ENCODE measurements at places on chromosomes 4 and X.

DNA sequence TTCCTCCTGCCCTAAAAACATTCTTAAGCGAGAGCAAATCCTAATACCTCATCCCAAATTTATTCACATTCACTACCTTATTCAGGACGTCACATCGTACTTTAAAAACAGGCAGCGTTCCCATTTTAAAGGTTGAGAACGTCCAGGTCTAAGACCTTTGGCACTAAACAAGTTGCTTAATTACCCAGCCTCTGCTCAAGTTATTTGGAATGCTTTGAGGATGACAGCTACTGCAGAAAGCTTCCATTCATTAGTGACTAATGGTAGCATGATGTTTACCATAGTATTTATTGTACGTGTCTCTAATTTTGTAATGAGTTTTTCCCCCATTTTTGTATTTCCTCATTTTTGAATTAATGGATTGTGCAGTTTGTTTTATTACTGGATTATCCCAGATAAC, 1.5 kb downstream of the USP38 start:
- DNase-seq = no peak

GRCh38 chrX:108001218-108001814, 19.1 kb upstream of the TEX13B start:
- no peak for DNase-seq

DNA sequence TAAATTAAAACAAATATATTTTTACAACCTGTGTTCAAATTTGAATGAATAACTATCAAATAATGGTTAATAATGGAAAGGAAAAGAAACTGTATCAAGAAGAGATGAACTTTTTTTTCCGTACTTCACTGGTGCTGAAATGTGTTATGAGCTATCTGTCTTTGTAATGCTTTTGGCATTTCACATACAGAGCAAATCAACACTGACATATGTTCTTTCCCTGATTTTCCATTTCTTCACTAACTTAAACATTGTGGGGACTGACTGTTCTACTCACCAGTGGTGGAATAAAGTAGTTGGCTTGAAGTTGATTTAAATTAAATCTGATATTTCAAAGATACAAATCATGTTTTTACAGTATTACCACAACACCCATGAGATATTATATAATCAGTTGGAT, 304.0 kb upstream of the BMP3 start:
- no peak for DNase-seq

DNA sequence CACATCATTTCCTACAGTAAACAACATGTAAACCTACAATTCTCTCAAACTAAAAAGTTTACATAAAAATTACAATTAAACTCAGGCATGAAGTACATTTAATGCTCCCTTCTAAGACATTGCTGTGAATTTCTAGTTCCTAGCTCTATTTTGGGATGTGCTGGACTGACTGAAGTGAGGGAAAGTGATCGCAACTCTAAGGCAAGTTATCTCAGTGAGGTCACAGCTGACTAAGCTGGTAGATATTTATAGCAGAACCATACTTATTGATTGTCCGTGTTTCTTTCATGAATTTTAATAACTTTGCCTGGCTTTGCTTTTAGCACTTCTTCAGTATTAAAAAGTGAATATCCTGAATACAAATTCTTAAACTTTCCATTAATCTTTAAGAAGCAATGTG, 570.4 kb upstream of the GALNTL6 start:
- no peak for DNase-seq

DNA sequence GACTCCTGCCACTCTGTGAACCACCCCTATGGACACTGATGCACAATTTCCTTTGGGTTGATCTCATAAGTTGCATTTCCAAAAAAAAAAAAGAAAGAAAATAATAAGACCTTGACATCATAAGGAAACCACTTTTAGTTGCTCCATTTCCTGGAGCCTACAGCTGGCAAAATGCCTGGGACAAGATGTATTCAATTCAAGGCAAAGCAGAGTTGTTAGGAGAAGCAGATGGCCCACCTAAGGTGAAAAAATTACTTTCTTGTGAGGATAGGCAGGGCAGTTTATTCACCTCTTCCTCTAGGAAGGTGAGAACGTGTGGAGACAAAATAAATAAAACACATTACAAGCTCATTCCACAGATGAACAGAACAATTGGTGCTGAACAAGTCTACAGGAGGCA, 14.1 kb upstream of the SCRG1 start:
- no peak for DNase-seq

GRCh38 chr4:119317990-119318389, 3.9 kb downstream of the FABP2 start:
- no peak for DNase-seq

- no peak for DNase-seq
Measured at GRCh38 chrX:2336181-2336580, 164.6 kb downstream of the DHRSX start.

GRCh38 chr4:109627361-109627760, 67.3 kb downstream of the MCUB start:
- DNase-seq = no peak

DNA sequence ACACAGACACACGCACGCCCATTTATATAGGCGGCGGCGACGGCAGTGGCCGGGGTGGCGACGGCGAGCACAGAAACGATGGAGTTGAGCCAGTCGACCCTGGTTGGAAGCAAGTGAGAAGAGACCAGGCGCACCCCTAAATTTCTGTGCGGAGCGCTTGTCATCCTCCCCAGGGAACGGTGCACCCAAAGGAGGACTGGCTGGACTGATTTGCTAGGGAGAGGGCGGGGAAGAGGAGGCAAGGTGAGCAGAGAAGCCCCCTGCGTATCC, 302 bp downstream of the NHS start:
- DNase-seq = no peak

DNA sequence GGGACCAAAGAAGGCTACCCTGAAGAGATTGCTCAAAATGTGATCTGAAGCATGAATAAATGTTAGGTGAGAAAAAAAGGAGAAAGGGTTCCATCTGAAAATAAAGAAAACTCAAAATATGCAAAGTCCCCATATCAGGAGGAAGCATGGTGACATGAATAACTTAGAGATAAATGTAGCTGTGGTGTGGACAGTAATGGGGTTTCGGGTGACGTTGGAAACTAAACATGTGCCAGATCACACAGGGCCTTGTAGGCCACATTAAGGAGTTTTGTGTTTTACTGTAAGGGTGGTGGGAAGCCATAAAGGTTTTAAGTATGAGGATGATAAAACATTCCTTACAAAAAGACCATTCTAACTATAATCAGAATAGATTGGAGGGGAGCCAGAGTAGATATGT, 40.3 kb upstream of the ACSL4 start:
- DNase-seq = no peak

- no peak for DNase-seq
Measured at GRCh38 chr4:185640811-185641675, 105.7 kb upstream of the PDLIM3 start.

- DNase-seq = no peak
Measured at GRCh38 chr4:68324519-68325262, 25.2 kb downstream of the YTHDC1 start.

DNA sequence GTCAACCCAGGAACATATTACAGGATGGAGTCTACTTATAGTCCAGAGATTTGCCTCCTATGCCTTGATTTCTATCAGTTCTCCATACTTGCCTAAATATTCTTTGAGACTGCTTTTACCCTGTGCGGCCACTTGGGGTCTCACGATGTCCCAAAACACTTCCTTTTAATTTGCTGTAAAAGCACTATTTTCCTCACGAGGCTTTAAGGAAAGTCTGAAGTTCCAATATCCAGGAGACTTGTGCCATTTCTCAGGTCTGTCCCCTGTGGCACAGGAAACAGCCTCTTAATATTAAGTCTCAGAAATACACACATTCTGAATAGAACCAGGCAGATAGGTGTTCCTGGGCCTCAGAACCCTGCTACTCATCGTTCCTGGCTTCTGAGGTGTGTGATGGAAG, 142.9 kb downstream of the TMEM164 start:
- peak; percentile 12 for DNase-seq

DNA sequence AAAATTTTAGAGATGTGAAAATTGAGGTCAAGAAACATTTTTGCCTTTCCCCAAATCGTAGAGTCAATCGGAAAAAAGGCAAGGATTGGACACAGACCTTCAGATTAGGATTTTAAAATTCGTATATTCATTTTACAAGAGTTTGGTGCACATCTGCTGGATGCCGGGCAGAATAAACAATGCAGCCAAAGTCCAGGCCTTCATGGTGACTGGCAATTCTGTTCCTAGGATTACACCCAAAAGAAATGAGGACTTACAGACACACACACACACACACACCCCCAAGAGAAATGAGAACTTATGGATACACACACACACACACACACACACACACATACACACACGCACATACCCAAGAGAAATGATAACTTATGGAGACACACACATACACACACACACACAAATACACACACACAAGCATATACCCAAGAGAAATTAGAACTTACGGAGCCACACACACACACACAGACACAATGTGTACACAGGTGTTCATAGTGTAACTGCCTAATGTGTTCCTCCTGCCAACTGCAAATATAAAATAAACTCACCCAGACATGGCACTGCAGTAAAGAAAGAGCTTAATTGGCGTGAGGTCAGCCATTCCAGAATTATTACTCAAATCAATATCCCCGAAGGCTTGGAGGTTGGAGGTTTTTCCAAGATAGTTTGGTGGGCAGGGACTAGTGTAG, 165.7 kb upstream of the STS start:
- no peak for DNase-seq

- DNase-seq = no peak
Measured at GRCh38 chr4:121098266-121098665, 25.9 kb upstream of the NDNF start.

DNA sequence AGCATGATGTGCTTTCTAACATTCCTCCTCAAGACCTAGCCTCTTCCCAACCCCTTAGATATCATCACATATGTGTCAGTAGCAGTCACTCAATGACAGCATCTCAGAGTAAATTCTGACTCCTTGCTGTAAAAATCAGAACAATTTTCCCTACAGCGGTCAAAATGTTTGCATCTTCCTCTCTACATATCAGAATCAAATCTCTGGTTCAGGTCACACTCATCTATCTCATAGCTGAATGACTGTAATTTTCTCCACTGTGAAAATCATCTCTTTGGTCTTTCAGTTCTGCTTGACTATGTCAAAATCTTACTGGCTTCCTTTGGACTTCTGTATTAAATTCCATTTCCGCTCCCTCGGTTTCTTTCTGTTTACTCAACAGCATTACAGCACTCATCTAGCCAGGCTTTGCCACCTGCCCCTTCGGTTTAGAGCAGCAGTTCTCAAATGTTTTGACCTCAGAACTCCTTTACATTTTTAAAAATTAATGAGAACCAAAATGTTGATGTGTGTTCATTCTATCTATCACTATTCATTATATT, 57.3 kb downstream of the AGA start:
- no peak for DNase-seq

- DNase-seq = no peak
Measured at GRCh38 chr4:156751486-156751885, 220.1 kb downstream of the PDGFC start.

DNA sequence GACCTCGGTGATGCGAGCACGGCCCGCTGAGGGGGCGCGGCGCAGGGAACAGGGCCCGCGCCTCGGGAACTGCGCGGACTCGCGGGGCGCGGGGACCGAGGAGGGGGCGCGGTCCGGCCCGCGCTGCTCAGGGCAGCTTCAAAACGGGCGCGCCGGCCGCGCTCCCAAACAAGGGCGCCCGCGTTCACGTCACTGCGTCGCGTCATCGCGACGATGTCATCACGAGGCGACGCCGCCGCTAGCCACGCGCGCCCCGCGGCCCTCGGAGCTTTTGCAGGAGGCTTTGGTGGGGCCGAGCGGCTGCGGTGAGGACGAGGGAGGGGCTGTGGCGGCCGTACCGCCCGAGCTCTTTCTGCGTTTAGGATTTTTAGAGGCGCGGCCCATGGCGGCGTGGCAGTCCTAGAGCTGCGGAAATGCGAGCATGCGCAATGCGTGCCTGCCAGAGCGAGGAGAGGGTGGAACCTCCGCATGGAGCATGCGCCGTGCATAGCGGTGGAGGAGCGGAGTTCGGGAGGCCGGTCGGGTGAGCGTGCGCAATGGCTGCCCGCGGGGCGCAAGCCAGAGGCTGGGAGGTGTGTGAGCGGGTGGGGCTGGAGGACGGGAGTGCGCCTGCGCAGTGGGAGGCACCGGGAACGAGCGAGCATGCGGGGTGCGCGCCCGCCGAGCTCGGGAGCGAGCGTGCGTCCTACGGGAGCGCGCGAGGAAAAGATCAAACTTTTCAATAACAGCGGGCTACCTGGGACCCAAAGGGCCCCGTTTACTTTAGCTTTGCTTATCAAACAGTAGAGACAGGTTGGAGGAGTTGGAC, at the start of gene PPP2R3B:
TSS of gene PPP2R3B (minus strand) at position 140 of the 808 bp plus-strand sequence. CDS start 216 bp downstream, outside the sequence.
- no peak for DNase-seq

DNA sequence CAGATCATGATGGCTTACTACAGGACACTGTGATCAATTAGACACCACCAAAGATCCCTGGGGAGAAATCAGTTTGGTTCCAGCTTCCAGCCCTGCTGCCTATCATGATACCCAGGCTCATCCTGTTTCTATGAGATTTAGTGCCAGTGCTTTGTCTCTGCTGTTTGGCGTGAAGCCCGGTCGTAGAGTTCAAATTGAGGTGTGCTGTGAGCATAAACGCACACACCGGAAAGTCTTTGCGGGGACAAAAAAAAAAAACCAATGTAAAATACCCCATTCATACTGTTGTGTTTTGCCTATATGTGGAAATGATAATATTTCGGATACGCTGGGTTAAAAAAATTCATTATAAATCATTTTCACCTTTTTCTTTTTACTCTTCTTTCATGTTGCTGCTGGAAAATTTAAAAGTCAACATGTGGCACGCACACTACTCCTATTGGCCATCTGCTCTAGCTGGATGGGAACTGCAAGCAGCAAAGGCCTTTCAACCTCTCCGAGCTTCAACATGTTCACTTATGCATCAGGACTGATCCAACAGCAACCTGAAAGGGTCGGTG, 607 bp upstream of the DKC1 start:
- no peak for DNase-seq

- DNase-seq = no peak
Measured at GRCh38 chr4:113610537-113610936, 151.0 kb downstream of the CAMK2D start.

- no peak for DNase-seq
Measured at GRCh38 chrX:100591256-100592051, 6.7 kb downstream of the TNMD start.

- DNase-seq = no peak
Measured at GRCh38 chrX:132292793-132293192, 73.5 kb upstream of the RAP2C start.

DNA sequence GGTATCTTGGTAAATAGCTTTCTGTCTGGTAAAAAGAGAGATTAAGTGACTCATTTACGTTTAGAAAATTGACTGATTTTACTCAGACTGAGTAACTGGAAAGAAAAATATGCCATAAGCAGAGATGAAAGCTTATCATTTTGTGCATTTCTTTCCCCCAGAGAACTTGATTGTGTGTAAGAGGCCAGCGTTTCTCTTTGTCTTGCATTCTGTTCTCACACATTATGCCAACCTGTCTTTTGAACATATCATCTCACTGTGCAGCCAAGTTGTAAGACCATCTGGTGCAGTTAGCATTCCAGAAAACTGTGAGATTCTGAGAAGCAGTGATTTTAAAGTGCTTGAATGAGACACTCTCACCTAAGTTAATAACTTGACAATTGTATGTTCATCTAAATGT, 651.3 kb downstream of the TECRL start:
- no peak for DNase-seq

- DNase-seq = no peak
Measured at GRCh38 chr4:100302061-100303026, 112.1 kb upstream of the DDIT4L start.

Data from hypothalamus (tissue), 51 donors.